ENCODE measurements at places on chromosomes 12 and 14. TPM values are rescaled to one million over a fixed set of nuclear protein-coding genes. Genes with fewer than 3 reads are reported as not detected.

Gene PRH2
- total RNA-seq: not detected

Gene CPM
- total RNA-seq: 6.3 TPM

DNA sequence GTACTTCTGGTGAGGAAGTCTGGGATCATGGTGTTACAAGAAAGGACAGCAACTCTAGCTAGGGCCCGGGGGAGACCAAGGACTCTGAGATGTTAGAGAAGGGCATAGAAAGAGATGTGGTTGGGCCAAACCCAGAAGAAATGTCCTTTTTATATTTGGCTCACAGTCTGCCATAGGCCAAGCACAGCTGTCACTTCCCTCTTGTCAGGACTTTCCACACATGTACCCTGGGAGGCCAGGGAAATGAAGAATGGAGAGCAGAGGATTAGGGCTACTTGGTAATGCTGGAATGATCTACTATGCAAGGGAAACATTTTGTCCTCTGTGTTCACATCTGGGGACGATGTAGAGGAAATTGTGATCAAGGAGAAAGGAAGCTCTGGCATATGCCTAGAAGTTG lies 9.2 kb downstream of the MYO1A start:
- DNase-seq: no peak

DNA sequence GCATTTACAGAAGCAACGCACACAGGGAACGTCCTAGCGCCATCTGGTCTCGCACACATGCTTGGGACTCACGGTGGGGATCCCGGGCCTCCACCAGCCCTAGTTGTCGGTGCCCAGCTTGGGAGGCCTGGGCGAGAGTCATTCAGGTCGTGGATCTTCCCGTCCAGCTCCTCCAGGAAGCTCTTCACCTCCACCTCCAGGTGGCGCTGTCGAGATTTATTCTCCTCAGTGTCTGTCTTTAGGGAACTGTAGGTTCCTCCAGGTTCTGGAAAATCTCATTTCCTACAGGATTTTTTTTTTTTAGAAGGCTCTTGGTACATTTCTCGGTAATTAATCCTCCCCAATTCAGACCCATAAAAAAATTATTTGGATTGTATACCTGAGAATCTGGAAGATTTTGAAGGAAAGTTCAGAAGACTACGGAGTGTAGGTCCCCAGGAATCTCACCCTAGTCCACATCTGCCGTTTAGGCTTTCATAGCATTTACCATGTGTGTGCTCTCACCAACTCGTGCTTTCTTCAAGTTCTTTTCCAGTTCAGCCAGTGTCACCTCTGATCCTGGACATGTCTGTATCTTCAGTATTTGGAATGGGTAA lies 910.0 kb downstream of the TMEM121 start:
- peak; percentile 19 for DNase-seq

GRCh38 chr12:102883204-102883799 lies 33.7 kb downstream of the PAH start:
- peak; percentile 24 for DNase-seq

DNA sequence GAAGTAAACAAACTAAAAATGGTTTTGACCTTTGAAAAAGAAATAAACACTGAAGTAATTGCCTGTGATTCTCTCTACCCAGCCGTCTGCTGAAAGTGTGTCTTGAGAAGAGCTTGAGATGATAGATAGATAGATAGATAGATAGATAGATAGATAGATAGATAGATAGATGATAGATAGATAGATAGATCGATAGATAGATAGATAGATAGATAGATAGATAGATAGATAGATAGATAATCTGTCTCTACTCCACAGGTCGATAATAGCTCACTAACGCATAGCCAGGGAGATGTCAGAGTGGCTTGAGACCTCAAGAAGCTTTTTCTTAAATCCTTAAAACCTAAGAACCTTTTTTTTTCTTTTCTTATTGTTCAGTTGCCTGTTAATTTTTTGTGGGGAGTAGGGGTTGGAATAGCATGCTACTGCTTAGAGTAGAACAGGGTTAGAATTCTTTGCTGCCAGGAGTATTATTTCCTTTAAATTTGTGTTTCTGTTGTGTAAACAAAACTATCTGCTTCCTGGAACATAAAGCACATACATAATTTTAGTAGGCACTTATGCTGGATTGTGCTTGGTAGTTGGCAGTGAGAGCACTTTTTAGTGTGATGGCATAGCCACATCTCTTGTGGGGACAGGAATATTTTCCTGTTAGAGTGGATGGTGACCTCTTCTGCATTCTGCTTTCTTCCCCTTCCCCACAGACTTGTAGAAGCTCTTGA lies 169.5 kb downstream of the FBXL14 start:
- DNase-seq: no peak

DNA sequence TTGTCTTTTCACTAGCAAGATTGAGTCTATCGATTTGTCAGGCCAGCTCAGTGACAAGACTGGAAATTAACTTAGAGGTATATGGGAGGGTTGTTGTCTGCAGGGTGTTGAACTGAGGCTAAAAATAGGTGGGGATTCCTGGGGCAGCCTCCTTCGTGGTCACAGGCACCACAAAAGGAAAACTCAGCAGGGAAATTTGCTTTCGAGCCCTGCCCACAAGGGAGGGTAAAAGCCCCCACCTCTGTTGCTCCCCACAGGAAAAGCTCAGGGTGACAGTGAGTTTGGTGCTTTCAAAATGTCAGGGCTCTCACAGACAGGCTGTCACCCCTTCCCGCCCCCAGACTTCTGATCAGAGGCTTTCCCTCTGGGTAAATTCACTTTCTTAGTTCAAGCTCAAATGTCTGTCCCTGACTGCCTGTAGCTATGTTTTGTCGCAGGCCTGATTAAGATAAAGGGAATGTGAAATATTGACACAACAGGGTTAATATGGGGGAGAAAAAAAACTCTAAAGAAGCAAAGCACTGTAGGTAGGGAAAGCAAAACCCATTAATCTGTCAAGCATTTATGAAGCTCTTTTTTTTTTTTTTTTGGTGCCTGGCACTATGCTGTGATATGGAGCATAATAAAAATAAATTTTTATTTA lies 11.7 kb upstream of the NFKBIA start:
- no peak for DNase-seq

DNA sequence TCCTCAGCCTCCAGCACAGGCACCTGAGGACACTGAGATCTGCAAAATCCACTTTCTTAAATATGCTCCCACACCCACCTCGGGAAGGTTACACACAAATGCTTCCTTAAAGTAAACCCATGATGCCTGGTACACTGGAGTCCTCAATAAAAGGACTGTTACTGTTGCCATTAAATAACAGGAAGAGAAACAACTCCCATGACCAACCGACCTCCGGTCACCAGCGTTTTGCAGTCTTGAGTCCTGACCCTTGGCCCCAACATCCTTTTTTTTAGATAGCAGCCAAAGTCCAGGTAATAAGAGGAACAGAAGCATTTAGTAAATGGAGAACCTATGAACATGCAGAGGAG lies 42.4 kb downstream of the ITPK1 start:
- no peak for DNase-seq

GRCh38 chr12:34379142-34379541 lies 356.8 kb downstream of the ALG10 start:
- DNase-seq: no peak

Data from left ventricle myocardium inferior (tissue), 1 donor.